ENCODE measurements at places on chromosomes 5 and 9.

DNA sequence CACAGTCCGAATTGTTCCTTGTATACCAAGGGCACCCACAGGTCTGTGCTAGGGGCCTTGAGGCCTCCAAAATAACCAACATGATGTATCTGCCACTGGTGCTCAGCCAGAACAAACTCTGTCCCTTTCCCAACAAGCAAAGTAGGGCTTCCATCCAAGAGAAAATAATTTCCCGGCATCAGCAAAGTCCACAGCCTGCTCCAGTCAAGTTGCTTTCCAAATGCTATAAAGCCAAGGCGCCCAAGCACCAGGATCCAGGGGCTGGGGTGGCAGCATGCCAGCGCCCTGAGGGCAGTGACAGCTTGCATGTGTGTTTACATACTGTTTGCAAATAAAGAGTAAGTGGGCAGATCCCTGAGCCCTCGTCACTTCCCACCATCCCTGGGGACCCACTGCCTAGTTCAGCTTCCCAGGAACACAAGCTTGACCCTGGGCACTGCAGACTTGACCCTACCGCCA, 155.9 kb downstream of the ERCC6L2 start:
- H3K27ac ChIP-seq: no peak overlapping the region
- H3K4me1 ChIP-seq: peaks cover 7% of the 10 kb centered on the region
- no peak overlapping the region for H3K4me3 ChIP-seq
- H3K36me3 ChIP-seq: no peaks in the 10 kb centered on the region
- no peaks in the 10 kb centered on the region for H3K27me3 ChIP-seq

DNA sequence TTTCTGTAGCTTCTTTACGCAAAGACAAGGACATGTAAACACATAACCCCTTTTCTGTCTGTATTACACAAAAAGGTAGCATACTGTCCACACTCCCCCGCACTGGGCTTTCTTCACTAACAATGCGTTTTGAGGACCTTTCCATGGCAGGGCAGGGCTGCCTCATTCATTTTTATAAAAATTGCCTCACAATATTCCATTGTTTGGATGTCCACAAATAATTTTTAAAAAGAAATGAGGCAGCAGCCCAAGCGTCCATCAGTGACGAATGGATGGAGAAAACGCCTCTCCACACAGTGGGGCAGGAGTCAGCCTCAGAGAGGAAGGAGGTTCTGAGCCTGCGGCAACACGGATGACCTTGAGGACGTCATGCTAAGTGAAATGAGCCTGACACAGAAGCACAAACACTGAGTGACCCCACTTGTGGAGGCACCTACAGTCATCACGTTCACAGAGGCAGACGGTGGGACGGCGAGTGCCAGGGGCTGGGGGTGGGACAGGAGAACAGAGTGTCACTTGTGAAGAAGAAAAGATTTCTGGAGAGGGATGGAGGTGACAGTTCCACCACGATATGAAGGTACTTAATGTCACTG, 67.8 kb downstream of the RASGEF1C start:
- no peak for DNase-seq
- H3K4me3 ChIP-seq: no peak overlapping the region
- no peaks in the 10 kb centered on the region for H3K27me3 ChIP-seq
- no peaks in the 10 kb centered on the region for H3K4me1 ChIP-seq
- no peaks in the 10 kb centered on the region for H3K36me3 ChIP-seq

DNA sequence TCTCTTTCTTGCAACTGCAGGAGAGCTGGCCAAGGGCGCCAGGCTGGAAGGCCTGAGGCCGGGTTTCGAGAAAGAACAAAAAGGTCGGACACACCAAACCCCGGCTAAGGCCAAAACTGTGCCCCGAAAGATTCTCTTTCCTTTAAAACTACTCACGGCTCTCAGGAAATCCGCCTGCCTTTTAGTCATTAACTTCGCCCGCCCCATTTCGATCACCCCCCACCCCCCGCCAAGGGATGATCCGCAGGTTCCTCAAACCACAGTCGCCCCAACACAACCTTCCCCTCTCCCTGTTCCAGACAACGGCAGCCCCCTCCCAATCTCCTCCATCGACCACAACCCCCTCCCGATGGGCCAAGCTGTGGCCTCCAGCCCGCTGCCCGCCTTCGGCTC, 536 bp downstream of the FEM1C start:
- H3K27ac ChIP-seq: peak overlapping the region; percentile 96
- H3K4me1 ChIP-seq: peaks cover 31% of the 10 kb centered on the region
- H3K4me3 ChIP-seq: peak overlapping the region; percentile 70
- no peaks in the 10 kb centered on the region for H3K36me3 ChIP-seq

- DNase-seq: peak; percentile 18
- peak within 1 kb of the TSS; percentile 35 for H3K4me3 ChIP-seq
- H3K27me3 ChIP-seq: no peaks in the 10 kb centered on the region
- no peaks in the 10 kb centered on the region for H3K4me1 ChIP-seq
- H3K27ac ChIP-seq: no peak within 1 kb of the TSS
These were observed at the start of gene TMEFF1 for GRCh38 chr9:100472788-100473275. TMEFF1 (plus strand) TSS chr9:100473149; CDS start chr9:100473545, 396 bp downstream.

GRCh38 chr5:173310861-173311785, 17.1 kb downstream of the STC2 start:
- DNase-seq: no peak
- no peak overlapping the region for H3K27ac ChIP-seq
- H3K4me3 ChIP-seq: no peak overlapping the region
- no peaks in the 10 kb centered on the region for H3K4me1 ChIP-seq
